Activated CD4-positive, alpha-beta memory T cell treated with anti-CD3 and anti-CD28 coated beads, Interleukin-2, amount 10 ng/mL, durations not matched to agents 7 days and 5 days (primary cell): ENCODE measurements at places on chromosomes 1 and 21. TPM values are rescaled to one million over a fixed set of nuclear protein-coding genes. Genes with fewer than 3 reads are reported as not detected.

Gene ELAVL4
- total RNA-seq, result not detected

Gene C1orf115
- 1.5 TPM for total RNA-seq

Gene MAP3K6
- 11.1 TPM for total RNA-seq

Gene TRIM45
- 0.78 TPM for total RNA-seq

Gene FABP3
- total RNA-seq, result not detected

Gene TMEM82
- total RNA-seq, result not detected

Gene ADAMTSL4
- total RNA-seq, result 1.4 TPM

Gene C1QB
- not detected for total RNA-seq

Gene NR1I3
- not detected for total RNA-seq

Gene VAMP4
- total RNA-seq, result 31.3 TPM

Gene CFHR3
- total RNA-seq, result not detected

Gene PER3
- 2.2 TPM for total RNA-seq

Gene DPM3
- total RNA-seq, result 80.2 TPM

Gene SZT2
- total RNA-seq, result 57.8 TPM

Gene CHI3L1
- total RNA-seq, result not detected

Gene TACSTD2
- total RNA-seq, result not detected

Gene TMEM234
- total RNA-seq, result 16.4 TPM

Gene LIPI
- not detected for total RNA-seq

Gene CGN
- total RNA-seq, result 0.96 TPM

Gene PLA2G4A
- total RNA-seq, result 0.13 TPM

Gene PTPN7
- 231 TPM for total RNA-seq

Gene OR6N1
- not detected for total RNA-seq

Gene SLAMF7
- total RNA-seq, result 15.3 TPM

Gene MRPL9
- total RNA-seq, result 97.9 TPM

Gene TRIM58
- total RNA-seq, result 0.58 TPM

Gene HMGB4
- not detected for total RNA-seq

Gene HMGCS2
- not detected for total RNA-seq

Gene MACO1
- 16.3 TPM for total RNA-seq

Gene S100A12
- total RNA-seq, result not detected

Gene KCNK2
- not detected for total RNA-seq

Gene UBL4B
- not detected for total RNA-seq

Gene PDE9A
- total RNA-seq, result 14.3 TPM
